ENCODE measurements at places on chromosomes 7 and 10.

GRCh38 chr10:76991621-76992020, 646.0 kb downstream of the KCNMA1 start:
- DNase-seq = no peak

- DNase-seq = no peak
Observed at GRCh38 chr7:45131891-45132290, 20.4 kb upstream of the TBRG4 start.

- no peak for DNase-seq
Observed at GRCh38 chr7:33157311-33157710, 27.9 kb downstream of the BBS9 start.

DNA sequence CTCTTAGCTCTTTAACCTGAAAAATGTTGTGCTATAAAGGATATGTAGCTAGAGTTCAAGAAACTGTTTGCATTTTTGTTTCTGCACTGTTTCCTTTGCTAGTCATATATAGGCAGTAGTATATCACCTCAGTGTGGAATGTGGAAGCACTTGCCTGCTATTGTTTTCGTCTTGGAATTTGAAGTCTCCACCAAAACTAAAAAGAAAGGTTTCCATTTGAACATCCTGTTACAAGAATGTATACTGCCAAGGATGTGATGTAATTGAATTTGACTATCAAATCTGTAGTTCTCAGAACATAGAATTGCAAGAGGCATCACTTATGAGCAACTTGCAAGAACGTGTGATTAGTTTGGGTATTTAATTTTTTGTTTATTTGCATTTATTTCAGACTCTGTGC, 51.1 kb upstream of the MEOX2 start:
- no peak for DNase-seq

- no peak for DNase-seq
Observed at GRCh38 chr10:74874649-74875048, 48.2 kb downstream of the KAT6B start.

- DNase-seq = peak; percentile 76
Observed at GRCh38 chr7:128841921-128842673, 11.9 kb downstream of the FLNC start.

- peak; percentile 89 for DNase-seq
Observed at GRCh38 chr7:73734619-73735527, 3.7 kb downstream of the ABHD11 start.

- DNase-seq = no peak
Observed at GRCh38 chr10:117094856-117095255, 43.2 kb downstream of the VAX1 start.

DNA sequence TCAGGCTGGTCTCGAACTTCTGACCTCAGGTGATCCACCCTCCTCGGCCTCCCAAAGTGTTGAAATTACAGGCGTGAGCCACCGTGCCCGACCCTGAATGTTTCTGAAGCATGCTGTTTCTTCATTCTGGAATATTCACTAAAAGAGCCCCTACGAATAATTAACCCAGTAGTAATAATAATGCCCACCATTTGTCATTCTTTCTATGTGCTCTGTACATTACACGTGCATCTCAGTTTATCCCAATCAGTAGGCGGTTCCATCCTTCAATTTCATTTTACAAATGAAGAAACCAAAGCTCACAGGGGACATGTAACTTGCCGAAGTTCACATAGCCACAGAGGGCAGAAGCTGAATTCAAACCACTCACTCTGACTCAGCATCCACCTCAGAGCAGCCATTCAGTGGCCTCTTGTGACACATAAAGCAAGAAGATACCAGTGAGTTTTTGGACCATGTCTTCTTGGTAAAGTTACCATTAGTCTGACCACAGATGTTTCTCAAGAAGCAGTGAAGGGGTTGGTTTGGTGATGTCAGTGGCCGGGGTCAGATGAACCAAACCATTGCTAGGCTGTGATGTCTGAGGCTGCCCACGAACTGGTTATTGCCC, 71.9 kb upstream of the DUSP5 start:
- peak; percentile 81 for DNase-seq

- no peak for DNase-seq
Observed at GRCh38 chr7:33673029-33673700, 232.2 kb upstream of the BMPER start.

GRCh38 chr7:87146740-87147386, 5.4 kb upstream of the DMTF1 start:
- DNase-seq = no peak

DNA sequence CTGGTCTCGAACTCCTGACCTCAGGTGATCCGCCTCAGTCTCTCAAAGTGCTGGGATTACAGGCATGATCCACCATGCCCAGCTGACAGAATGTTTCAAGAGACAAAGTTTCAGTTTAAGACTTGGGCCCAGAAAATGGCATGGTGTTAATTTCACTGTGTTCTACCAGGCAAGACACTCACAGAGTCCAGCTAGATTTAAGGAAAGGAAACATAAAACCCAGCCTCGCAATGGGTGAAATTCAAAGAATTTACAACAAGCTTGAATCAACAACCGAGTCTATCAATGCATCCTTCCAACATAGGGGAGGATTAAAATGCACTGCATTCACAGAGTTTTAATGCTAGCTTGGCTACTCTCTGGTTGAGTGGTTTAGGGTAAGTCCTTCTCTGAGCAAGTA, 764.0 kb downstream of the XPNPEP1 start:
- DNase-seq = no peak

GRCh38 chr7:153276394-153276793, 516.8 kb downstream of the ACTR3B start:
- no peak for DNase-seq

- no peak for DNase-seq
Observed at GRCh38 chr7:13077466-13077865, 390.0 kb downstream of the ARL4A start.

DNA sequence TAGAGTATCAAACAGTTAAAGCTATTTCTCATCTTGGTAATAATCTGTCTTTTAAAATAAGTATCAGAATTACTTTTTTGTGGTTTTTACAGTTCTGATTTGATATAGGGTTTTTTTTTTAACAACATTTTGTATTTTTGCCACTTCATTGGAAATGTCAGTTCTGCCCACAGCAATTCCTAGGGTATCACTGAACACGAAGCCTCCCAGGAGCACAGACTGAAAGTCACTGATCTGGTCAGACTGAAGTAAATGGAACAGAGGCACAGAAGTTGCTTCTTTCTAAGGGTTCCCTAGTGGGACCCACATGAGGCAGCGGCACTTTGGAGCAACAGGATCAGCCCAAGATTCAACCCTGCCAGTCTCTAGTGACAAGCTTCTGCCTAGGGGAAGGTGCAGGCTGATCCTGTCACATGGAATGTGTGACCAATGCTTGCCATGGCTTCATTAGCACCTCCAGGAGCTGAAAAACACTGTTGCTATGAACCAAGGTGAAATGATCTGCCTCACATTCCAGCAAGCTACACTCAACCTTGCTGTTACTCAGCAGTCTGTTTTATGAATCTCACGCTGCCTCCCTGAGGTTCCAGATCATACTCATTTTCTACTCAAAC, 273.4 kb upstream of the CSTF2T start:
- no peak for DNase-seq

- no peak for DNase-seq
Observed at GRCh38 chr10:46235705-46236545, 50.9 kb upstream of the ANTXRL start.

GRCh38 chr7:140267381-140268226, 90.8 kb upstream of the KDM7A start:
- no peak for DNase-seq

GRCh38 chr10:61472090-61472674, 19.0 kb upstream of the TMEM26 start:
- no peak for DNase-seq

DNA sequence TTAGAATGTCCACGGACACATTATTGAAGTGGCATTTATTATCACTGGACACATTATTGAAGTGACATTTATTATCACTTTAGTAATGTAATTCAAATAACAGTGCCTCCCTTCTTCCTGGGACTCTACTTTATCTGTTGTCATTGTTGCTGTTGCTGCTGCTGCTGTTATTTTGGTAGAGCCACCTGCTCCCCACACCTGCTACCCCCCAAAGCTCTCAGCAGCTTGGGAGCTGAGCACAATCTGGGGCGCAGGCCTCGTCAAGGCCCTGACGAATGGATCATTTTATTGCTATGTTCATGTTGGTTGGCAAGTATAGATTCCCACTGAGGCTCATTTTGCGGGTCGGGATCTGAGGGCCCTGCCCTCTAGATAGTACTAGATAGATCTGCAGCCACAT, 24.8 kb downstream of the FIGNL1 start:
- DNase-seq = no peak

GRCh38 chr7:84913731-84914130, 273.1 kb downstream of the SEMA3D start:
- DNase-seq = no peak

Measured in stimulated activated CD4-positive, alpha-beta T cell treated with anti-CD3 and anti-CD28 coated beads, Interleukin-15, amount 100 ng/mL, for 24 hours (primary cell).